Fibroblast of skin of left biceps (primary cell): ENCODE measurements at places on chromosomes 2 and 18.

DNA sequence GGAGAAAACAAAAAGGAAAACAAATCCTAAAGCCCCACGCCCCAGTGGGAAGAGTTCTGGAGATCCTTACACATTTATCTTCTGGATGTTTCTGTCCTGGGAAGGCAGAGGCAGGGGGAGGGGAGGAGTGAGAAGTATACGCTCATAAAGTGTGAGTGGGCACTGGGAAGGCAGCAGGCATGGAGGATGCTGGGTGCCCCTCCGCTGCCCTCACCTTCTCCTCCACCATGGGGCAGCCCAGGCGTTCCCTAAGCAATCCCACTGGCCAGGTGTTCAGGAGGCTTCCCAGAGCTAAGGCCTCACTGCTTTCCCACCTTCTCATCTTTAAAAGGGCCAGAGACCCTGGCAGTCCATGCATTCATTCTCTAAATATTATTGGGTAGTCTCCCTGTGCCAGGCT lies 112.0 kb upstream of the SMAD2 start:
- DNase-seq: no peak

DNA sequence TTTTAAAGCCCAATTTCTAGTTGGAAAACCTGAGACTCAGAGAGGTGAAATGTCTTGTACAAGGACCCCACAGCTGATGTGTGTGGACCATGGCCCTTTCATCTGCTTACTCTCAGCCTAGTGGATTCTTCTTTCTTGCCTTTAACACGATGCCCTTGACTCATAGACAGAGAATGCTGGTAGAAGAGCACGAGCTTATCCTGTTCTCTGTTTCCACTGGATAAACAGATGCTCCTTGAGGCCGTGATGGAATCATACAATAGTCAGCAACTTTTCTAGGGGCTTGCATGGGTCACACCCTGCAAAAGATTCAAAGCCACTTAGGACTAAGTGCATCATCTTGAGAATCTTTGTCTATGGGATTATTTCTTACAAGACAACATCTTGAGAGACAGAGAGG lies 50.9 kb downstream of the MYCN start:
- DNase-seq: no peak

- DNase-seq: no peak
Measured at GRCh38 chr2:25132693-25133092, 35.7 kb downstream of the POMC start.

DNA sequence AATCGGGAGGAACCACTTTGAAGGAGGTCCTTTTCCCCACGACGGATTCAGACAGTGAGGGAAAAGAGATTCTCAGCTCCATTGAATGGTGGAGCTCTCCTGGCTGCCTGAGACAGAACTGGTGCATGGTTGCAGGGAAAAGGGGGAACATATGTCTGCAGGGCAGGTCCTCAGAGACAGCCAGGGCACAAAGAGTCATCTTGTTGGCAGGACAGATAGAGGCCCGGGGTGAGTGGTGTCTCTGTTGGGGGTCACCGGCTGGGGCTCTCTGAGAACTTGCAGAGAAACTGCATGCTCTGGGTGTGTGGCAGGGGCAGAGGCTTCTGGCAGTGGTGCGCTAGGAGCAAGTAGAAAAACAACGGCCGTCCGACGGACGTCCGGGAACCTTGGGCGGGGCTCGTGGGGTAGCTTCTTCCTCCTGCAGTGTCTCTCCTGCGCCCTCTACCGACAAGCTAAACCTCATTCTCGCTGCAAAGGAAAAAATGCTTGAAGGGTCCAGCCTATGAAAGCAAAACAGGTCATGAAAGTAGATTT lies 94.3 kb downstream of the CDCA7 start:
- peak; percentile 41 for DNase-seq

- DNase-seq: no peak
Measured at GRCh38 chr2:134718817-134719814, at the start of gene TMEM163. TMEM163 (minus strand) TSS chr2:134719000.

GRCh38 chr2:127048969-127049897 lies 57.7 kb downstream of the BIN1 start:
- DNase-seq: no peak

- no peak for DNase-seq
Measured at GRCh38 chr2:221025398-221025797, 546.7 kb downstream of the EPHA4 start.

DNA sequence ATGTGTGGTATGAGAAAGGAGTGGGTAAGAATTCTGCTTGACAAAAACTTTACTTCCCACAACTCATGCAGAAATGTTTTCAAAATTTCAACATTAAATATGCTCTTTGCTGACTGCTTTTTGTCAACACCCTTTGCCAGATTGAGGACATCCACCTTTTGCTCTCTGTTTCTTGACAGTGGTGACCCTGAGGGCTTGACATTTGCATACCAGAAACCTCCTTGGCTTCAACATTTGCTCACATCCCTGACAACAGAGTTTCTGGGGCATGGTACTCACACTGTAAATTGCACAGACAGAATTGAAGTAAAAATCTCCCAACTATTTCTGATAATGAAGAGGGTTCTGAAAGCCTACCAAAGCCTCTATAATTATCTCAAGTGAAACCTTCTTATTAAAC lies 95.7 kb downstream of the RND3 start:
- DNase-seq: no peak

DNA sequence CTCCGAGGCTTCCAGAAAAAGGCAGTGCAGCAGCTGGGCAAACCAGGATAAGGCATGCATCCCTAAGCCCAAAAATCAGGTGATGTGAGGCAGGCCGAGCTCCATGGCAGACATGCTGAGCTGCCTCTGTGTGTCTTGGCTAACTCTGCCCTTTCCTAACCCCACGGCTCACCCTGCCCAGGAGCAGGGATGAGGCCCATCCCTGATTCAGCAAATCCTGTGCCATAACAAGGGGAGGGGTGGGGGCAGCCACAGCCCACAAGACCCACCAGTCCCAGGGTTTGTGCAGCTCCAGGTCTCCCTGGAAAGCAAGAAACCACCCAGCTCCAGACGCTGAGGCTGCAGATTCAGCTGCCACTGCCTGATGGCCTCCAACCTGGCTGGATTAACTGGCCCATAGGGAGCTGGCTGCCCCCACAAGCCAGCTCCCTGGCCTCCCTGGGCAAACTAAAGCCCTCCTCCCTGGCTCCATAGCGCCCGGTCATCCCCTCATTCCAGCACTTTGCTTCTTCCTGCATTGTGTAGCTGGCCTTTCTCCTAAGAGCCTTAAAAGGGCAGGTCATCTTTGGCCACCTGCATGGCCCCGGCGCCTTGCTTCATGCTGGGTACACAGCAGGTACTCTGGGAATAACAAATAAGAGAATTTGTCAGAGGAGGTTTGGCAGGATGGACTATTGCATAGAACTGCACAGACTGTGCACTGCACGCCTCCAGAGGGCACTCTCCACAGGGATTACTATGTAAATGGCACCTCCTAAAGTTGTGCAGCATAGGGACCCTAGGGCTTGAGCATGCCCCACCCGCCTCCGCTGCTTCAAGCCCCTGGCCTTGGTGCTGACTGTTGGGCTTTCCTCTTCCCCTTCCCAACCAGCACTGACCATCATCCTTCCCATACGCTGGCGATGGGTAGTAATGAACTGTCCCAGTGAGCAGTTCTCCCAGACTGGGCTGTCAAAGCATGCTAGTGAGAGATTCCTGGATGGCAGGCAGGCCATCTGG lies 10.7 kb downstream of the STEAP3 start:
- DNase-seq: no peak

- DNase-seq: no peak
Measured at GRCh38 chr18:53755914-53756609, 468.4 kb downstream of the MBD2 start.

GRCh38 chr2:198630384-198630783 lies 826.0 kb downstream of the PLCL1 start:
- no peak for DNase-seq

DNA sequence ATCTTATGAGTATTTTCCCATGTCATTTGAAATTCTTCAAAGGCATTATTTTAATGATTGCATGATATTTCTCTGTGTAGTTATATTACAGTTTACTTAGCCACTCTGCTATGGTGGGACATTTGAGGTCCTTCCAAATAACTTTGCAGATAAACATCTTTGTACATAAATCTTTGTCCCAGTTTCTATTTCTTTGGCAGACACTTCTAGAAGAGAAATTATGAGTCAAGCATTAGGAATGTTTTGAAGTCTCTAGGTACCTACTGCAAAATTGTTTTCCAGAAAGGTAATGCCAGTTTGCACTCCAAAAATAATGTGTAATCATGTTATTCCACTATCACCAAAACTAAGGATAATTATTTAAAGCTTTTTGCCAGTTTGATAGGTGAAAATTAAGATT lies 149.7 kb downstream of the EN1 start:
- no peak for DNase-seq

- no peak for DNase-seq
Measured at GRCh38 chr2:127651971-127652550, 6.1 kb downstream of the GPR17 start.

- no peak for DNase-seq
Measured at GRCh38 chr2:204205538-204205937, 269.0 kb downstream of the ICOS start.
